Spinal cord (tissue), 10 donors: ENCODE measurements at places on chromosomes 1 and 21. TPM values are rescaled to one million over a fixed set of nuclear protein-coding genes. Genes with fewer than 3 reads are reported as not detected.

DNA sequence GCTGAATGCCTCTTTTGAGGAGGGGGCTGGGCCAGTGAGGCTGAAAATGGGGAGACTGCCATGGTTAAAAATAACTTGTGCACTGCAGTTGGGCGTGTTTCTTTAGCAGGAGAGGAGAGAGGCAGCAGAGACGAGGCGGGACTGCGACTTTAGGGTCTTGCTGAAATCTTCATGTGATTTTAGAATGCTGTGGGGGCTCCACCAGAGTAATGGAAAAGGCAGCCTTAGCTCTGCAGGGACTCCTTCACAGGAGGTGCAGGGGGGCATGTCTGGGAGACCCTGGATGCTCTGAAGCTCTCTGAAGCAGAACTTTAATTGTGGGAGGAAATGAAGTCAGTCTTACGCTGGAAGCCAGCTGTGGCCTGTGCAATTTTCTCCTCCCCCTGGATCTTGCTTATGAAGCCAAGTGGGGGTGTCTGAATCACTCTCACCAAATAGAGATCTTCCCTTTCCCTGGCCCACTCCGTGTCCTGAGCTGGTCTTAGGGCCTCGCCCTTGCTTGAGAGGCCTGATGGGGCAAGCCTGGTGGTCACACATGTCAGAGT is 60.8 kb downstream of the NDUFS5 start:
- H3K27me3 ChIP-seq: no peaks in the 10 kb centered on the region
- H3K4me1 ChIP-seq: peaks cover 60% of the 10 kb centered on the region
- peaks cover 43% of the 10 kb centered on the region for H3K36me3 ChIP-seq
- peak overlapping the region; percentile 70 for H3K27ac ChIP-seq
- DNase-seq: no peak

- no peak overlapping the region for H3K27ac ChIP-seq
- H3K36me3 ChIP-seq: no peaks in the 10 kb centered on the region
- no peak for DNase-seq
- no peak overlapping the region for H3K4me3 ChIP-seq
- peaks cover 100% of the 10 kb centered on the region for H3K27me3 ChIP-seq
- H3K4me1 ChIP-seq: peaks cover 57% of the 10 kb centered on the region
Measured at GRCh38 chr1:90725657-90726424, 8.7 kb upstream of the BARHL2 start.

DNA sequence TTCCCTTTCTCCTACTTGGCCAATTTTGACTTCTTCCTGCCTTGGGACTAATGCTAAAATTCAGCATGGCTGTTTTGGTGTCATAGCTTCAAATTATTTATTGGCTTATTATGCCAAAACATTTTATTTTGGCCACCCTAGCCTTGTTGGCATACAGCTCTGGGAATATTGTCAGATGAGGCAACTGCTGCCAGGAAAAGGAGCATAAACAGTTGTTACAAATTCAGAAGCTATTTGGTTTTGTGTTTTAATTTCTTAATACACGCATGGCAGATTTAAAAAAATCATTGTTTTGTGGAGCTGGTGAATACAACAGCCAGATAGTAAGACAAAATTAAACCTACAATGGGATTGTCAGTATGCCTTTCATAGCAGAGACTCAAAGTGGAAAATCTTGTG is 66.8 kb upstream of the BCL10 start:
- no peak overlapping the region for H3K4me3 ChIP-seq
- H3K27me3 ChIP-seq: no peaks in the 10 kb centered on the region
- H3K27ac ChIP-seq: peak overlapping the region; percentile 50
- peaks cover 3% of the 10 kb centered on the region for H3K4me1 ChIP-seq
- no peaks in the 10 kb centered on the region for H3K36me3 ChIP-seq

- H3K27ac ChIP-seq: no peak overlapping the region
- H3K36me3 ChIP-seq: no peaks in the 10 kb centered on the region
- peaks cover 18% of the 10 kb centered on the region for H3K4me1 ChIP-seq
Measured at GRCh38 chr1:65791801-65792668, 660 bp upstream of the PDE4B start.

- DNase-seq: peak; percentile 92
- H3K36me3 ChIP-seq: no peaks in the 10 kb centered on the region
- no peak overlapping the region for H3K27ac ChIP-seq
- H3K4me1 ChIP-seq: peaks cover 4% of the 10 kb centered on the region
- no peak overlapping the region for H3K4me3 ChIP-seq
Measured at GRCh38 chr21:35400233-35400939, 351.3 kb upstream of the RUNX1 start.

GRCh38 chr1:60621368-60621851 is 461.0 kb upstream of the NFIA start:
- no peak overlapping the region for H3K27ac ChIP-seq
- no peak for DNase-seq
- H3K27me3 ChIP-seq: no peaks in the 10 kb centered on the region
- no peak overlapping the region for H3K4me3 ChIP-seq
- H3K36me3 ChIP-seq: no peaks in the 10 kb centered on the region
- peaks cover 3% of the 10 kb centered on the region for H3K4me1 ChIP-seq

DNA sequence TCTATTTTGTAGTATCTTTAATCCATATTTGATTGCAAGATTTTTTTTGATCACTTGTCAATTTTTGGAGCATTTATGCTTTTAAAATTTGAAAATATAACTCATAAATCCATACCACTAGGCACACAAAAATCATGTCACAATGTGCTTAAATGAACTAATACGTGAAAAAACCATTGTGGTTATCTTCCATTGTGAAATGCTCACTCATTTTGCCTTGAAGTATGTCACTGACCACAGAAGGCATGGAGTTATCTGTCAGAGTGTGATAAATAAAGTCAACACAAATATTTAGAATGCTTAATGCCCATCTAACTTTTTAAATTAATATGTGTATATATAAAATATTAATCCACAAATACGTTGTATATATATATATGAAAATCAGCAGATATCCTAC is 347.2 kb downstream of the PTPRC start:
- H3K36me3 ChIP-seq: no peaks in the 10 kb centered on the region
- no peak overlapping the region for H3K4me3 ChIP-seq
- H3K27me3 ChIP-seq: no peaks in the 10 kb centered on the region
- H3K27ac ChIP-seq: no peak overlapping the region

DNA sequence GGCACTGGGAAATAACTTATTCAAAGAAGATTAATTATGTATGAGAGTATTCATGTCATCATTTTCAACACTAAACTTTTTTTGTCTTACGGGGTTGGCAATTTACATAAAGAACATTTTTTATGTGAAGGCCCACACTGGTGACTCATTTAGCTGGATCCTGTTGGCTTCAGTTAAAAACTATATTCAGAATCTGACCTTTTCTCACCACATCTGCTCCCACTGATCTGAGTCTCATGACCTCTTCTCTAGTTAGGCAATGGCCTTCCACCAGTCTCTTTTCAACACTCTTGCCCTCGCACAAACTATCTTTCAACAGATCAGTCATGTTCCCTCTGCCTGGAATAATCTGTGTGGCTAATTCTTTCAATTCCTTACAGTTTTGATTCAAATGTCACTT is 53.4 kb downstream of the TMPRSS15 start:
- H3K36me3 ChIP-seq: no peaks in the 10 kb centered on the region
- no peaks in the 10 kb centered on the region for H3K4me1 ChIP-seq
- DNase-seq: no peak
- no peak overlapping the region for H3K27ac ChIP-seq
- H3K4me3 ChIP-seq: no peak overlapping the region

- no peak overlapping the region for H3K27ac ChIP-seq
- peaks cover 7% of the 10 kb centered on the region for H3K4me1 ChIP-seq
- H3K27me3 ChIP-seq: peaks cover 20% of the 10 kb centered on the region
- DNase-seq: no peak
Measured at GRCh38 chr1:167683226-167683625, 38.6 kb upstream of the MPZL1 start.

GRCh38 chr1:109040627-109040988 is 1.3 kb downstream of the WDR47 start:
- DNase-seq: peak; percentile 15
- peak overlapping the region; percentile 95 for H3K4me3 ChIP-seq
- peaks cover 7% of the 10 kb centered on the region for H3K4me1 ChIP-seq
- peak overlapping the region; percentile 91 for H3K27ac ChIP-seq
- H3K27me3 ChIP-seq: no peaks in the 10 kb centered on the region

Gene ZBTB8B
- 8.3 TPM for polyA plus RNA-seq

Gene TAS1R1
- 0.47 TPM for polyA plus RNA-seq

Gene NEK2
- polyA plus RNA-seq: 9.5 TPM

Gene ANGPTL3
- 0.18 TPM for polyA plus RNA-seq
